Urothelium cell line (cell line): ENCODE measurements at places on chromosomes 12 and 14.

DNA sequence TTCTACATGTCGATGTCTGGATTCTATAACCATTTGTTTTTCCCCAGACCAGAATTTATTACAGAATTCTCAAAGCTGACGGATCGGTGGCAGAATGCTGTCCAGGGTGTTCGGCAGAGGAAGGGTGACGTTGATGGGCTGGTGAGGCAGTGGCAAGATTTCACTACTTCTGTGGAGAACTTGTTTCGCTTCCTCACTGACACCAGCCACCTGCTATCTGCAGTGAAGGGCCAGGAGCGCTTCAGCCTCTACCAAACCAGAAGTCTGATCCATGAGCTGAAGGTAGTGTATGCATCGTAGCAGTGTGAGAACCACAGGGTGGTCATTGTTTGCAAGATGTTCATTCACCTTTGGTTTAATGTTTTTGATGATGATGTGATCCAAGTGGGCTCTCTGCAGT is 124.0 kb downstream of the ESR2 start:
- no peak for DNase-seq

- no peak for DNase-seq
Observed at GRCh38 chr12:47746073-47746472, 12.6 kb downstream of the RAPGEF3 start.

DNA sequence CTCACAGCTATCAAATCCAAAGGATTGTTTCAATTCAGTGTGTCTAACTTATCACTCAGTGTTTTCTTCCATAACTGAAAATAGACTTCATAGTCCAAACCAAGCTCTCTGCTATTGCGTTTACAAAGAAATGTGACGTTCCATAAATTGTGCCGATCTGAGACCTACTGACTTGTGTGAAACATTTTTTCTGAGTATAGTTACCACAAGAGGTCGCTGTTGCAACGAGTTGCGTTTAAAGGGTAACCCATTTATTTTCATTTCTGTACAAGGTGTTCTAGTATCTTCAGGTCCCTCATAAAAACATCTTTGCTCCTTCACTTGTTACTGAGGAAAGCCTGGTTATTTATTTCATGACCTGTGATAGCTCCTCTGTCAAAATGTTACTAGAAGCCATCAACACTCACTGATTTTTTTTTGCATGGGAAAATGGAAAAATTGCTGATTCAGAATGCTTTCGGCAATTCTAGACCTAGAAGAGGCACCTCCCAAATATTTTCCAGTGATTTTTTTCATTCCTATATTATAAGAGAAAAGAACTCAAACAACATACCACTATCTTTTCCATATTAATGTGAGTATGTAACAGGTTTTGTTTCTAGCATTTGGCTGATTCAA is 60.9 kb upstream of the OR4E1 start:
- DNase-seq, result peak; percentile 42

DNA sequence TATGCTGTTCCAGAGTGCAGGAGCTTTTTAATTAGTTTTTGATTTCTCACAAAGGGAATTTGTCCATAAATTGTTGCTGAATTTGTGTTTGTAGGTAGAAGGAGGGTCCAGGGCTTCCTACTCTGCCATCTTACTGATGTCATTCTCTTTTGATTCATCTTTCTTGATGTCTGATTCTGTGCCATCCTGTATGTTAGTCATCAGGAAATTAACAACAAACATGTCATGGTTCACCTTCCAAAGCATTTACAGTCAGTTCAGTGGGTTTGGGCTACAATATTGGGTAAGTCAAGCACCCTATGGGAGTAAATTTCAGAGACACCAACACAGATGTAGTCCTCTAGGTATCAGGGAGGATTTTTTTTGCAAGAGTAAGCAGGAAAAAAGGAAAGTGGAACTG is 135.2 kb upstream of the SLC38A2 start:
- DNase-seq, result no peak

DNA sequence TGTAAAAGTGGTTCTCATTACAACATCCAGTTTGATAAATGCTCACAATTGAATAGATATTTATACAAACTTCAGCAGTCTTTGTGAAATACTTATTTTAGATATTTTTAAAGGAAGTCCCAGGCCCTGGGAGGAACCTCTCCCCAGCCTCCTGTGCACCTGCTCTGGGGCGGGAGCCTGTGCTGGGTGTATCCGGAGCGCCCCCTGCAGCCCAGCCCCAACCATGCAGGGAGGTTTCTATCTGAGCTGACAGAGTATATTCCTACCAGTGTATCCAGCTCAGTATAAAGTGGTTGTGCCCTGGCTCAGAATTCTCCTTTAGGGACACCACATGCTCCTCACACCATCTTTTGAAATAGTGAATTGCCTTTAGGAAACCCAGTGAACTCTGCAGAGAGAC is 851.8 kb downstream of the TMEM121 start:
- no peak for DNase-seq

GRCh38 chr12:8561011-8561410 is 20.3 kb upstream of the CLEC4E start:
- no peak for DNase-seq

DNA sequence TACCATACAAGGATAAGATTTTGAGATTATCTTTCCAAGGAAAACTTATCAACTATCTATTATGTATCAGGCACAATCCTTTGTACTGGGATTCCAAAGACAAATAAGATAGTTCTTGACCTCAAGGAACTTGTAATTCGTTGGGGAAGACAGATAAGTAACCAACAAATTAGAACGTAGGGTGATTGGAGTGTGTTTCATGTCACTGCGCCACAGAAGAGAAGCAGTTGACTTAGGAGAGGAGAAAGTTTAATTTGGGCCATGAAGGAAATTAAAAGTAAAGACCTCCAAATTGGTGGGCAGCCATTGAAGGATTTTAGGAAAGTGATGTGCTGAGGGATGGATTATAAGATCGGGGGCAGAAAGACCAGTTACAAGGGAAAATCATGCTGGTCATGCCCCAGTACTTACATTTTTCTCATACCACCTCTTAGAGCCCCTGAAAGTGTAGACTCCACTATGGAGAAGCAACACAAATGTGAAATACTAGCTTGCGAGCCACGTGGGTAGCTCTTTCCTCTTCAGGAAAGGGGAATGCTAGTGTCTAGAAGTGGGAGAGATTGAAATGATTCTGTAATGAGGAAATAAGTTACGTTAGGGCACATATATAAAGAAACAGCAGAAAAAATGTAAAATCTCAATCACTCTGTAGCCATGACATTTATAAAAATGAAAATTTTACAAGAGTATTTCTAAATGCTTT is 148.7 kb downstream of the ETV6 start:
- no peak for DNase-seq

- DNase-seq, result no peak
Observed at GRCh38 chr12:120258323-120258896, 7.1 kb downstream of the PXN start.

DNA sequence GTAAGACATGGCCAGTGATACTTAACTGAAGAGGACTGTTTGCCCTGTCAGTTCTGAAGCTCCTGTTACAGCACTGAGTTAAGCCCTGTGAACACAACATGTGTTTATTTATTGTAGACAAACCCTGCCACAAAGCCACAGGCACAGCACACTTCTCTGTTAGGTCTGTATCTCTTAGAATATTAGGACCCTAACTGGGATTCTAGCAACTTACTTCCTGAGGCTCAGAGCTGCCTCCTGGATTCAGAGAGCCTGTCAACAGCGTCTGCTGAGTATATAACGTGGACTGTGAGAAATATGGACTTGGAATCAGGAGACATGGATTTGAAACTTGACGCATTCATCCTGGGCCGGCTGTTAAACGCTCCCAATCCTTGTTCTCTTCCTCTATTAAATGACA is 135.0 kb upstream of the HIF1A start:
- DNase-seq, result no peak
